Activated naive CD8-positive, alpha-beta T cell treated with anti-CD3 and anti-CD28 coated beads for 36 hours (primary cell): ENCODE measurements at places on chromosomes 5 and 9. TPM values are rescaled to one million over a fixed set of nuclear protein-coding genes. Genes with fewer than 3 reads are reported as not detected.

GRCh38 chr9:98168941-98169488 is 23.4 kb downstream of the CORO2A start:
- DNase-seq, result no peak

GRCh38 chr5:56543441-56544388 is 271.6 kb upstream of the MAP3K1 start:
- DNase-seq, result no peak

DNA sequence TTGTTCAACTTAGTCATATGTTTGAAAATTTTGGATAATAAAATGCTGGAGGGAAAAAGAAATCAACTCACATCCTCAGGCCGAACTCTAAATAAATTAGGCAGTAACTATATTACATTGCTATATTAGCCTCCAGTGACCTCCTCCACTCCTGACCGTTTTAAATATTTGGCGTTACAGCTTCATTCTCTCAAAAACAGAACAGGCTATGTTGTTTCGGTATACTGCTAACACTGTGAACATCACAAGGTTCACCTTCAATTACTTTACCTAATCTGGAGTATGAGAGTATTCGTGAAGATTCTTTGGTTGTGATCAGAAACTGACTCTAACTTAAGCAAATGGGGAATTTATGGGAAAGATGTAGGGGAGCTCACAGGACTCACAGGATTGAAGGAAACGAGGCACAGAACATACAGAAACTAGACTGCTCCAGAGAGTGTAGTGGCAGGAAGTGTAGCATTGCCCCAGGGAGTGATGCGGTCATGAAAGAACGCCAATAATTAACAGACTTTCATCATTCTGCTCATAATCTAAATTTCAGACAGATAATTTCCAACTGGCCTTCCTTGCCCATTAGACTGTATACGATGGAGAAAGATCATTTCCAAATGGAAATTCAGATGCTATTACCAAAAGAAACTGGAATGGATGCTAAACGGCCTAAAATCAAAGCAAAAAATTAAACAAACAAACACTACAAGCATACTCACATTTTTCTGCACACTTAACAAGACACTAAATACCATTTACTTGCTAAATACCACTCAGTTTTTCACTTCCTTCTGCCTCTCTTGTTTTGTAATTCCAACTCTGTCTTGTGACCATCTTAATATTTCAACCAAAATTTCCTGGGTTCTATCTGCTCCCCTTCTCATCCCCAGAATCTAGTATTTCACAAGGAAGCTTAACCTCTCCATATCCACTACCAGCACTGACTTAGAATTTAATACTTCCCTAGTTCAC is 110.1 kb upstream of the LPAR1 start:
- DNase-seq, result no peak

GRCh38 chr9:126347911-126348760 is 21.5 kb downstream of the MVB12B start:
- no peak for DNase-seq

DNA sequence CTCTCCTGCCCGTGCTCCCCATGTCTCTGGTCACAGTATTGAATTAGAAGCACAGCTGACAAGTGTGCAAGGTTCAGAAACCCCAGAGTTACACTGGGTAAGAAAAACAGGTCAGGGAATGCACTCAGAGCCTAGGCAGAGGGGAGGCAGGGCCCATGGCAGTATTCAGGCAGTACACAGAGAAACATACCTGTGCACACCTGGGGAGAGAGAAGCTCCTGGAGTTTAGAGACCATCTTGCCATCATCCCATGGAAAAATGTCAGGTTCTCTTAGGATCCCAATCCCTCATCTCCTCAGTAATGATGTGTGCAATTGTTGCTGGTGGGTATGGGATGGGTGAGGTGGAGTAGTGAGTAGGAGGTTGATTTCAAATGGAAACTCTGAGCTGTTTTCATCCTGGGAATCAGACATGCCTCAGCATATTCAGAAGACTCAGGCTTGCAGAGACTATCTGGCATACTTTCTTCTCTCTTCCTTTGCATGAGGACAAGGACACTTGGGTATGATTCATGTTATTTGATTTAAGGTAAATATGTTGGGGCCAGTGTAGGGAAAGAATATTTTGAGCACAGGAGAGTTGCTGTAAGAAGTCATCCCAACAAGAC is 228.5 kb downstream of the ESM1 start:
- DNase-seq, result no peak

- DNase-seq, result peak; percentile 34
Measured at GRCh38 chr5:131394128-131394527, 130.3 kb downstream of the CDC42SE2 start.

The OTP gene
- not detected for total RNA-seq

The NTNG2 gene
- total RNA-seq, result 1.2 TPM

The OR1J2 gene
- not detected for total RNA-seq

The NRG2 gene
- total RNA-seq, result 0.10 TPM

The FIBCD1 gene
- not detected for total RNA-seq

The SLC27A4 gene
- total RNA-seq, result 22.8 TPM

The SCGB3A1 gene
- total RNA-seq, result 1.1 TPM

The IARS1 gene
- total RNA-seq, result 280 TPM
